Myocyte (in vitro differentiated cells): ENCODE measurements at places on chromosomes 13 and 19.
A peak's percentile ranks its signal among the peaks of the same experiment; 100 is the strongest.

DNA sequence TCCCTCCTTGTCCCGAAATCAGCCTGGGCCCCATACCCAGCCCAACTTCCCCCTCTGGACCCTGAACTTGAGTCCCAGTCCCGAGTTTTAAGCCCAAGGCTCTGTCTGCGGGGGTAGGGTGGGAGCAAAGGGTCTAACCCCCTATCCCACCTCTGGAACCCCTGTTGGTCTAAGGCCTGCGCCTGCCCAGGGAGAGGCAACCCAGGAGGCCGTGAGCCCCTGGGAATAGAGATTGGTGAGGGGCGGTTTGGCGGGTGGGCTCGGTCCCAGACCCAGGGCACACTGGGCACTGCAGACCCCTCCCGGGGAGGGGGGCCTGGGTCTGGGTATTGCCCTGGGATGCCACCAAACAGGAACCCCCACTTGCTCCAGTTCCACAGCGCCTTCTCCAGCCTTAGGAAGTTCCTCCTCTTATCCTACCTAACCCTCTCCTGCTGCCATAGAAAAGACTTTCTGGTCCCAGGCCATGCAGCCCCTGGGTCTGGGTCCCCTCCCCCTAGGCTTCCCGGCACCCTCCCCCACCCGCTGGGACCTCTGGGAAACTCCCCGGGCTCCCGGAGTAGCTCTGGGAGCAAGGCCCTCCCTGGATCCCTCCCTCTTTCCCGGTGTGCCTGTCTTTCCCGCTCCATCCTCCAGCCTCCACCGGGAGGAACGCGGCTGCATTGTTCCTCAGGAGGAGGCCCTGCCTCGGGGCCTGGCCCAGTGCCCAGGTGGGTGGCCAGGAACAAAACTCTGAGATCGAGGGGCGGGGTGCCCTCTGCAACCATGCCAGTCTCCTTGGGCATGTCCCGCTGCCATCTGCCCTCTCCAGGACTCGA lies 33.6 kb upstream of the NANOS3 start:
- no peak for DNase-seq

- DNase-seq, result no peak
These were observed 28.6 kb downstream of the PRAM1 start for GRCh38 chr19:8473648-8474476.

DNA sequence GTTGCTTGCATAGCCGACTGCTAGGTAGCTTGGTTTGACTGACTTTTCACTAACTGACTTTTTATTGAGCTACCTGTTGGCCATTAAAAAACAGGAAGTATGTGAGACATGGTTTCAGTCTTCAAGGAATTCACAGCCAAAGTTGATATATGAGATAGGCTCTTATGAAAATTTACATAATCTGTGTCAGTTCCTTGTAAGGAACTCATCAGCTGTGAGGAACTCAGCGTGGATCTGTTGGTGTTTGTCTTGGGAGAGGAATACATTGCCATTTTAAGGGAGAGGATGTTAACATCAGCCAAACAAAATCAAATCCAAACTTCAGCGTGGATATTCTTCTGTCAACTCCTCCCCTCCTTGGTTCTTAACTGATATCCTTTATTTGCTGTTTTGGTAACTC lies 2.0 kb downstream of the RNF113B start:
- no peak for DNase-seq

- DNase-seq, result no peak
These were observed 3.5 kb downstream of the ADPRHL1 start for GRCh38 chr13:113449693-113450347.

DNA sequence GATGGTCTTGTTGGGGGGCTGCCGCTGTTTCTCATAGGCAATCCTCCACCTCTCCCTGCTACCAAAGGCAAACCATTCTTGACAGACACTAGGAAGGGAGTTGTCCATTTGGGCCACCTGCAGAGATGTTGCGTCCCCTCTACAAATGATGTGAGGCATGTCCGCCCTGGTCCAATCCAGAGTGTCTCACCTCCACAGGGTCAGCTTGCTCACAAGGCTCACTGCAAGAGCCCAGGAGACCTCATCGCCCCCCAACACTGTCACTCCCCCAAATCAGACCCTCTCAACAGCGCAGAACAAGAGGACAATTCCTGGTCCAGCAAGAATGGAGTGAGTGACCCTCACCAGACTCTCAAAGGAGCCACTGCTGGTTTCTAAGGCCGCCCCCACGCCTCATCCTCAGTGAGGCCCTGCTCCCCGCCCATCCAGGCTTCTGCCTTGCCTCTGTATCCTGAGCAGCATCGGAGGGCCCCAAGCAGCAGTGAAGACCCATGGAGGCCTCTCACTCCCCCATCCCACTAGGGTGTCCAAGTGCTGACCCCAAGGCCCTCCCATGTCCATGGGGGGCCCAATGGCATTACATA lies 6.5 kb downstream of the HNRNPL start:
- DNase-seq, result no peak

- DNase-seq, result no peak
These were observed 851.0 kb downstream of the DIAPH3 start for GRCh38 chr13:59312776-59313175.

DNA sequence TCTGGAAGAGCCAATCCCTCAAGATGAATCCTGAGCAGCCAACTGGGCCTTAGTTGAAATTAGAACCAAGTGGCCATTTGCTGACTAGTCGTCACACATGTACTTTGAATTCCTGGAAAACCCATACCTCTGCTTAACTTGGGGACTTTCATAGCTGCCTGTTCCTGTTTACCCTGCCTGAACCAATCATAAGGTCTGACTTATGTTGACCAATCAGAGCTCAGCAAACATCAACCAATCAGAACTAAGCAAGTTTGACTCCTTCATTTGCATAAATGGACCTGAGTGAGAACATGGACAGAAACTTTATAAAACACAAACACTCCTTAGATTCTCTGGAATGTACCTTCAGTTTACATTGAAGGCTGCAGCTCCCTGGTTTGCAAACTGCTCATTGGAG lies 50.8 kb downstream of the LATS2 start:
- DNase-seq, result peak; percentile 53

- DNase-seq, result peak; percentile 46
These were observed 622 bp downstream of the RASA3 start for GRCh38 chr13:114131583-114132418.

- no peak for DNase-seq
These were observed 61.1 kb upstream of the GPR12 start for GRCh38 chr13:26821672-26822071.

DNA sequence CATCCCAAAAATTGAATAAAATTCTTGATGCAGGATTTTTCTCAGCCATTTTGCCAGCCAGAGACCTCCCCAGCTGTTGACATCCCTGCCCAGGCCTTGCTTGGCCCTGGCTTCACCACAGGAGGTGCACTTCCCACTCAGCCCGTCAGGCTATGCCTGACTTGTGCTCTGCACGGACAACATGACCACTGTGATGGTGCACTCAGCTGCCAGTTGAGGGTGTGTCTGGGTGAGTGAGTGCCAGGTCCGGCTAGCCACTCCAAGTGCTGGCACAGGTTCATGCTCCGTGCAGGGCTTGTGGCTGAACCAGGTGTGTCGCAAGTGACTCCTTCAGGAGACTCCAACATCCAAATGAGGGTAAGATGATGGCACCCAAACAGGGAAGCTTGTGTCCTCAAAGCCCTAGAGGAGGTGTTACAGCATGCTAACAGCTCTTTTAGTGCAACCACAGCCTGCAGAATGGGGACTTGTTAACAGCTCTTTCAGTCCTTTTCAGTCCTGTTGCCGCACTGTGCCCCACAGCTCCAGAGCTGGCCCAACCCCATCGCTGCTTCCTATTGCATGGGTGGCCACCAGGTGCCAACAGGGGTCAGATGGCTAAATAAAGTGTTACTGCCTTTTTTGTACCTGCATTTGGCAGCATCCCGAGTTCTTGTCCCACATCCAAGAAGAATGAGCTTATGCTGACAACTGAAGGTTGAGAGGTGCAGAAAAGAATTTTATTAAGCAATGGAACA lies 380.7 kb downstream of the SLITRK5 start:
- no peak for DNase-seq

GRCh38 chr19:42409477-42409876 lies 17.7 kb downstream of the LIPE start:
- DNase-seq, result peak; percentile 53

- no peak for DNase-seq
These were observed 410.2 kb downstream of the TBC1D4 start for GRCh38 chr13:75071796-75072195.

GRCh38 chr19:5941673-5942072 lies 27.6 kb downstream of the CAPS start:
- DNase-seq, result no peak

DNA sequence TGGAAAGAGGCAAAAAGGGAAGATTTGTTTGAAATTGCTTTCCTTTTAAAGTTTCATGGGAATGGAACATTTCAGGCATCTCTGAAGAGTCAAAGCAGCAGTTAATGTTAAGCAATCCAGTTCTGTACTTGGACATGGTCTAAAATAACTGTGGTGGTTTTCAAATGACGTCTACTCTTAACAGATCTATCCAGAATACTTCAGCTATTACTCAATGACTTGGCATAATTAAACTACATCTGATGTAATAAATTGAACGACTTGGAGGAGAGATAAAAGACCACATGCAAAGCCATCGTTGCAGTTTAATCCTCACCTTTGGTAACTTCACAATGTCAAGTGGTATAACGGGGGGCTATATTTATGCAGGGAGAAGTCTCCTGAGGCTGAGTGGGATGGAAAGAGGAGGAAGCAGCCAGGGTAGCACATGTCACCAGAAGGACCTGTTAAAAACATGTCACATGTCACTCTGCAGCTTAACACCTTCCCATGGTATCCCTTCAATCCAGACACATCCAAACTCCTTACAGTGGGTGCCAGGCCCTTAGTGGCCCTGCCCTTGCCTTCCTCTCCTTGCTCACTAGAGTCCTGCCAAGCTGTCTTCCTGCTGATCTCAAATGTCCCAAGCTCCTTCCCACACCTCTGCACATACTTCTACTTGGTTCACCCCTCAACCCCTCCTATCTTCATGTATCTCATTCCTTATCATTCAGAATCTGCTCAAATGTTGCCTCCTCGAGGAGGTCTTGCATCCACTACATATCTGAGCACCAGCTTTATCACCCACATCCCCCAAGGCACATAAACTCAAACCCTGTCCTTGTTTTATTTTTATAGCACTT lies 327.8 kb downstream of the SUCLA2 start:
- peak; percentile 66 for DNase-seq

DNA sequence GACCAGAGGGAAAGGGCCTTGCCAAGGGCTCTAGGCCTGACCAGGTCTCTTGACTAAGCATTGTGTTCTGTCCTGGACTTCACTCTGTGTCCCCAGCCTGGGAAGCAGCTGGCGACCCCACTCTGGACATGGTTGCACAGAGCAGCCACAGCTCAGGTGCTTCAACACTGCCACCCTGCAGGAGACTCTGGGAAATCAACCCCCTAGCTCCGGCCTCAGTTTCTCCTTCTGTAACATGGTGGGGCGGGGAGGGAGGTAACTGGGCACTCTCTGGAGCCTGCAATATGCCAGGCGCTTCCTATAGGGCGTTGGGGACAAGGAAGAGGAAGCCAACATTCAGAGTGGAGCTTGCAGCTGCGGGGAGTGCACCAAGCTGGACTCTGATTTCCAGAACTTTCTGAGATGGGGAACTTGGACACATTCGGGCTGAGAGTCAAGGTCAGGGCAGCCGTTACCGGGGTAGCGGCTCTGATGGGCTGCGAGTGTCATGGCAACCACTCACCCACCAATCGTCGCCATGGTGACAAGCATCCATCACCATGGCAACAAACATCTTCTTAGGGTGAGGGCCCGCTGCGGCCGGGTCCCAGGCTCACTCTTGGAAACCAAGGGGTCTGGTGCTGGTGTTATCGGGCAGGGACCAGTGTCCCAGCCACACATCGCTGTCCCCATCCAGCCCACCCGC lies 12.8 kb downstream of the F2RL3 start:
- no peak for DNase-seq

GRCh38 chr13:56687131-56687530 lies 453.6 kb upstream of the PRR20A start:
- DNase-seq, result no peak

GRCh38 chr19:18741124-18742121 lies 49.7 kb downstream of the COMP start:
- DNase-seq, result no peak
